ENCODE measurements at places on chromosomes 11 and 22.

DNA sequence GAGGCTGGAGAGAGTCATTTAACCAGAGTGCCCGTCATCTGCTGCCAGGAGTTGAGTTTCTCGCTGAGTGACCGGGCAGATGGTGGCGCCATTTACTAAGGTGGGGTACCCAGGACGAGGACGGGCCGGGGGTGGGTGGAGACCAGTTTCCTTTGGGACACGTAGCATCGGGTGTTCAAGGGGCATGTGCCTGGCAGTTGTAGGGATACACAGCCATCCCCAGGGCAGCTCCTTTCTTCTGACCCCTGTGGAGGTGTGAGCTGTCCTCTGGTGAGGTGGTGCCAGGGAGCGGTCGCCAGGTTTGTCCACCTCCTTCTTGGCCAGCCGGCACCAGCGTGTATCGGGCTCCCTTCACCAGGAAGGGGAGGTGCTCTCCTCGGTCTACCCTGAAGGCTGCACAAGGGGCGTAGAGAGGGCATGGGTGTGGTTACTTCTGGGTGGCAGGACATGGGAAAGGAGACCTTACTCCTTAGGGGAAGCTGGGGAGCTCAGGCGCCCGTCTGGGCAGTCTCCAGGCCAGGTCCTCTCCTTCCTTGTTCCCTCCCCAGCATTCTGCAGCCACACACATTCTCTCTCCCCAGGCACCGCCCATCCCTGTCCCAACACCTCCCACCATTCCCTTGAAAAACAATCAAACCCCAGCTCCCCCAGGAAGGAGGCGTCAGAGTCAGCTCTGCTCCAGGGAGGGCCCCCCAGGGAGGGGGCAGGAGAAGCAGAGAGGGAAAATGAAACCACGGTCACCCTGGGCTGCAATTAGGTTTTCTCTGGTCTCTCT, 10.3 kb upstream of the MB start:
- DNase-seq: peak; percentile 29

DNA sequence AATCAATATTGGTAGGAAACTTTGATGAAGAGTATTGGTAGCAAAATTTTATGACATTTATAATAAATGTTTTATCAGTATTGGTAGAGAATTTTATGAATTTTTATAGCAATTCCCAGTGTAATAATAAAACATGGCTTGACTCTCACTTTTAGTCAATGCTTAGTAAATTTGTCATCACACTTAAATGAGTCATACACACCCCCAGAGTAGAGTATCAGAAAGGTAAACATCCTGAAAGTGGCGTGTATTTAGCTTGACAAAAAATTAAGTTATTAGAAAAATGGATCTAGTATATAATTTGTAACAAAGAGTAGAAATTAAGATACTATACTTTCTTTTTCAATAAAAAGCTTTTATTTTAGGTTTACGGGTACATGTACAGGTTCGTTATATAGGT, 2.6 kb downstream of the MS4A3 start:
- DNase-seq: no peak

- DNase-seq: no peak
Observed at GRCh38 chr11:45485070-45485707, 180.2 kb downstream of the CHST1 start.

DNA sequence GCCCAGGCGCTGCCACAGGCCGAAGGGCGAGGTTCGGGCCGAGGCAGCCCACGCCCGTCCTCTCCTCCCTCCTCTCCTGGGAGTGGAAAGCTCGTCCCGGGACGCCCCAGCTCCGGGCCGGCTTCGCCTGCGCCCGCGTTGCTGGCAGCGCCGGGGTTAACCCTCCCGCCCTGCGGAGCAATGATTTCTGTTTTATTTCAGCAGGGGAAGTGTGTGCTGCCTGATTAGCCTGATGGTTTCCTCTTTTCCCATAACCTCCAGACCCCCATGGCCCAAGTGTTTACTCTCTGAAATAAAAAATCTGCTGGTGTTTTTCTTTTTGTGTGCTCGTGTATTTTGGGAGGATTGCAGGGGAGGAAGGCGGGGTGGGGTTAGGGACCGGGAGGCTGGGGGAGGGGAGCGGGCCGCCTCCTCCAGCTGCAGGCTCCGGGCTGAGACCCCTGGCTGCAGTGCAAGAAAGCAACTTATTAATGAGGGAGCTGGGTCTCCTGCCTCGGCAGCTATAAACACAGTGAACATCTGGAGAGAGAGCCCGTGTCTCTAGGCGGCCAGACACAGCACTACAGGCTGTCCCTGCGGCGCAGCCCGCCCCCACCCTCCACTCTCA, 38.6 kb downstream of the ETS1 start:
- no peak for DNase-seq

- DNase-seq: no peak
Observed at GRCh38 chr11:496834-497564, 10.0 kb downstream of the RNH1 start.

- peak; percentile 20 for DNase-seq
Observed at GRCh38 chr11:63813563-63814382, 517 bp downstream of the SPINDOC start.

DNA sequence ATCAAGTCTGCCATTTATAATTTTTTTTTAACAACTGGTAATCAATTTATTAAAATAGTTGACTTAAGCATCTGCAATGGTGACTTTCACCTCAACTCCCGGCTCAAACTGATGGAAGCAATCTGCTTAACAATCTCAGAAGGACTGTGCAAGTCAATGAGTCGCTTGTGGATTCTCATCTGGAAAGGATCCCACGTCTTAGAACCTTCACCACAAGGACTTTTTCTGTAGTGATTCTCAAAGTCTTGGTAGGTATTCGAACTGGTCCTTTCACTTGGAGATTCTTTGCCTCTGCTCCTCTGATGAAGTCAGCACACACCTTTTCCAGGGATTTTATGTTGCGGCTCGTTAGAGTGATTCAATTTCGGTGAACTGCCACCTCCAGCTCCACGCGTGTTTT, 7.3 kb downstream of the RSF1 start:
- DNase-seq: no peak

DNA sequence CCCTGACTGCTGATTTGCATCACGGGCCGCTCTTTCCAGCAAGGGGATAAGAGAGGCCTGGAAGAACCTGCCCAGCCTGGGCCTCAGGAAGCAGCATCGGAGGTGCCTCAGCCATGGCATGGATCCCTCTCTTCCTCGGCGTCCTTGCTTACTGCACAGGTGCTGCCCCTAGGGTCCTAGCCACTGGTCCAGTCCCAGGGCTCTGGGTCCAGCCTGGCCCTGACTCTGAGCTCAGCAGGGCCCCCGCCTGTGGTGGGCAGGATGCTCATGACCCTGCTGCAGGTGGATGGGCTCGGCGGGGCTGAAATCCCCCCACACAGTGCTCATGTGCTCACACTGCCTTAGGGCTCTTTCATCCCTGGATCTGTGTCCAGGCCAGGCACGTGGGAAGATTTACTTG, 7.0 kb upstream of the IGLL5 start:
- no peak for DNase-seq

DNA sequence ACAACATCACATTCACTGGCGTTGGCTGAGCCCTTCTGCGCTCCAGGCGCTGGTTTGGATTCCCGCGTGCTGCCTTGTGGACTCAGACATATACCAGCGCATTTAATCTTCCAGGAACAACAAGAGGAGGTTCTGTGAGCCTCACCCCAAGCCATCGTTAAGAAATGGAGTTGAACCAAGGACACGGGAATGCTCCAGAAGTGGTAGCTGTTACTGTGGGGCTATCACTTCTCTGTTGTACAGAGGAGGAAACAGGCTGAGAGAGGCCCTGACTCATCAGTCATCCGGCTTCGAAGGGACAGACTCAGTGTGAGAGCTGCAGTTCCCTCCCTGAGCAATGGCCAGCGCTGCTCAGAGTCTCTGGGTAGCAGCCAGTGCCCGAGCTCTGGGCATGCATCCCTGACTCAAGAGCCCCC, 291.3 kb downstream of the TBC1D22A start:
- no peak for DNase-seq

GRCh38 chr11:100949443-100949842, 180.2 kb downstream of the PGR start:
- DNase-seq: no peak

DNA sequence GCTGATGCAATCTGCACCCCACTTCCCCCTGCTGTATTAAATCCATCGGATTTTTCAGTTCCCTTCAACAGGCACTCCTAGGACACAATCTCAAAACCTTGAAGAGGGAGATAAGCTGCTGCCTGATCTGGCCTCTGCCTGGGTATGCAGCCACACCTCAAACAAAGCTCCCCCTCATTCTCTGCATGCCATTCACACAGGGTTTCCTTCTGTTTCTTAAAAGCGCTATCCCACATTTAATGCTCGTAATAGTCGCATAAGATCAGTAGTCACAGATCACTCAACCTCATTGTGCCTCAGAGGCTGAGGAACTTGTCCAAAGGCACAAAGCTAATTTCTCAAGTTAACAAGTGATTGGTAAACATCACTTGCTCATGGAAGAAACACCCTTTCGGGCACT, 34.0 kb downstream of the UQCR10 start:
- DNase-seq: no peak

DNA sequence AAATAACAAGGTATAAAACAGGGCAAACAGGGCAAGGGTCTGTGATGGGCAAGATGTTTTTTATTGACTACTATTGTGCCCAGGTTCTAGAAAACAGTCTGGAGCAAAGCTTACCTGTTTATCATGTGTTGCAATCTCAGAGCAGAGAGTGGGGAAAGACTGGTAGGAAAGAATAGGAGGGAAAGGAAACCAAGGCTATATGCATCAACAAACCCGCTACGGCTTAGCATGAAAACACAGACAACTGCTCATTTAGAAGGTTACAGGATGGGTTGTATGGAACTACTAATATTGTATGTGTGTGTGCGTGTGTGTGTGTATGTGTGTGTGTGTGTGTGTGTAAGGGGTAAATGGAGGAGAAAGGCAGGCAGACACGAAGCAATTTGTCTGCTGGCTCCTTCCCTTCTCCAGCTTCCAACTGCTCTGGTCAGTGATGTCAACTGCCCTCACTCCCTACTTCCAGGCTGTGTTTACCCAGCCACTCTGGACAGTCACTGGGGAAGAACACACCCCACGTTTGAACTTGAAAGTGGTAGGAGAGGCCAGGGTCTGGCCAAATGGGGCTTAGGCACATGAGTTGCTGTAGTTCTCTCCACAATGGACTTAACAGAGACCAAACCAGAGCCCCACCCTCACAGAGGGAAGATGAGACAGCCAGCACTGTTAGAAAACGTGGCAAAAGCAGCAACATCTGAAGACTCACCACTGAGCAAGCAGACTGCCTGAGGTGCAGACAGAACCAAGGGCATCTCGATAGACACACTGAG, 47.0 kb downstream of the GAB2 start:
- DNase-seq: no peak

DNA sequence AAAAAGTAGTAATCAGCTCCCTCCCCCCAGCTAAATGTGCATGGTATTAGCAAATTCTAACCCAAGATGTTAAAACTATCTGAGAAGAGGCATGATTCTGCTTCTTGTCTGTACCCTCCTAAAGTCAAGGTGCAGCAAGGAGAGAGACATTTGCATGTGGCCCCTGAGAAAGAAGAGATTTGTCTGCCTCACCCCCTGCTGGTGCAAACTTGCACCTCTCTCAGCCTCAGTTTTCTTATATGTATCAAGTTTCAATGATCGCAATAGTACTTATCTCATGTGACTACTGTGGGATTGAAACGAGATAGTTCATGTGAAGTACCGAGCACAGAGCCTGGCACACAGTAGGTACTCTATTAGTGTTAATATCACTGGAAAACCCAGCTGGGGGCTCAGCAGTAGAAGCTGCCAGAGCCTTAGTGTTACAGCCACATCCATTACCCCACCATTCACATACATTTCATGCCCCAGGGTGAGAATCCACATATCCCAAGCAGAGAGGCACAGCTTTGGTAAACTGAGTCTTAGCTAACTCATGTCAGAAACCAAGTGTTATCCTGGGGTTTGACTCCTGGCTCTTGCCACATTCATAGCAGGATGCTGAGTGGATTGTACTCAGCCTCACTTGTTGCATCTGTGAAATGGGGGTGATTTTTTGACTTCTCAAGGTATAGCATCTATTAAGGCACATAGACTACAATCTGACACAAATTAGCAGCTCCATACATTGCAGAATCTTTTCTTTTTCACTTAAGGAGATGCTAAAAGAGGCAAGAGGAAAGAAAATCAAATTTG, 24.9 kb downstream of the CD44 start:
- DNase-seq: peak; percentile 64

DNA sequence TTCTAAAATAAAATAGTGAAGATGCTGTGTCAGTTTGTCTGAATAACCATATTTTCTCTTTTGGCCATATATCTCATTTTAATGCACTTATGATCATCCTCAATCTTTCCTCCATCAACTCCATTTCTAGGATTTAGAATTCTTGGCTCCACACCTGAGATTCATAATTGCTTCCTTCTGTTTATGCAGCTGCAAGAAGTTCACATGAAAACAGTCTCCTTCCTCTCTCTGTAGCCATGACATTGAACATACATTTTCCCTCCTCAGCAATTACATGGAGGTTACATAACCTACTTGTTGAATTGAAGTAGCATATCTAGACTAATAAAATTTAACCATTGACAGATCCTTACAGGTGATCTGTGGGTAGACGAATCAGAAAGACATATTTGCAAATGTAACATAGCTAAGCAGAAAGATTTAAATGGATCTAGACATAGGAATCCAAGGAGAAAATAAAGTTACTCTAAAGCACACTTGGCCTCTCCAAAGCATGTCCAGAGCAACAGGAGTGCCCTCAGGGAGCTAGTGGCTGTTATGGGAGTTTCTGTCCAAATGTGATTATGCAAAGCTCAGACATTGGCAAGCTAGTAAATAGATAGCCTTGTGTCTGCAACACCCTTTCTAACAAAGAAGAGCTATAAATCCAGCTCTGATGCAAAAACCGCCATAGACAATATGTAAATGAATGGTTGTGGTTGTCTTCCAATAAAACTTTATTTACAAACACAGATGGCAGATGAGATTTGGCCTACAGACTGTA, 119.9 kb upstream of the MPPED2 start:
- no peak for DNase-seq

GRCh38 chr22:11628651-11629511, 3899.1 kb upstream of the OR11H1 start:
- no peak for DNase-seq

- no peak for DNase-seq
Observed at GRCh38 chr11:132549561-132549960, 982.7 kb downstream of the OPCML start.

GRCh38 chr11:64114231-64114630, 51.7 kb downstream of the MACROD1 start:
- no peak for DNase-seq

- DNase-seq: no peak
Observed at GRCh38 chr22:27794226-27794625, 7.3 kb downstream of the MN1 start.

- DNase-seq: peak; percentile 80
Observed at GRCh38 chr11:57649826-57650738, at the start of gene YPEL4. Gene YPEL4 (minus strand): TSS chr11:57649912. CDS start chr11:57647107, 2,805 bp downstream.

DNA sequence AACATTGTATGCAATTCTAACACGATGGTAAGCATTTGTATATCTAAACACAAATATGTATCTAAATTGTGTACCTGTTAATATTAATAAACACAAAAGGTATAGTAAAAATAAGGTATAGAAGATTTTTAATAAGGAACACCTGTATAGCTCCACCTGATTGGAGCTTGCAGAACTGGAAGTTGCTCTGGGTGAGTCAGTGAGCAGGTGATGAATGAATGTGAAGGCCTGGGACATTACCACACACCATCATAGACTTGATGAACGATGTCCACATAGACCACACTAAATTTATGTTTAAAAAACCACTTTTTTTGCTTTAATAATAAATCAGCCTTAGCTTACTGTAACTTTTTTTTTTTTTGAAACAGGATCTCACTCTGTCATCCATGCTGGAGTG, 97.6 kb upstream of the CLMP start:
- no peak for DNase-seq

- no peak for DNase-seq
Observed at GRCh38 chr11:67627812-67628624, 1.7 kb downstream of the NUDT8 start.
